CD4-positive, alpha-beta memory T cell (primary cell): ENCODE measurements at places on chromosomes 5 and 9. TPM values are rescaled to one million over a fixed set of nuclear protein-coding genes. Genes with fewer than 3 reads are reported as not detected.

GRCh38 chr9:80994892-80995291, 694.5 kb downstream of the TLE1 start:
- DNase-seq = no peak

CD14 gene
- 4.9 TPM for total RNA-seq

GRCh38 chr9:112115109-112115508, 60.0 kb downstream of the SUSD1 start:
- DNase-seq = no peak

- peak; percentile 60 for DNase-seq
These were observed 2.4 kb upstream of the VAV2 start for GRCh38 chr9:133994353-133995011.

DNA sequence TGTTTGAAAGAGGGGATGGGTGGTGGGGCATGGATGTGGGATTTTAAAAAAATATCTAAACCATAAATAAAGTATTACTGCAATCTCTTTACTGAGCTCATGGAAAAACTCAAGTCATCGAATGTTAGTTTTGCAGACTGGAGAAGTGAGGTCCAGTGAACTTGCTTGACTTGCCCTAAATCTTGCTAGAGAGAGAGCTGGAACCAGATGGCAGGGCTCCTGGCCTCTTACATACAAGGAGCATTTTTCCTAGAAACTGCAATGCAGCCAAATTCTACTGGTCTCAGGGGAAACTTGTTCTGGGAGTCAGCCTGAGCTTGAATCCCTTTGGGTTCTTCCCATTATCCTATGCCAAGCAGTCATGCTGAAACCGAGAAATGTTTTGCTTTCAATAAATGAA, 2.9 kb upstream of the TGFBI start:
- DNase-seq = no peak

DNA sequence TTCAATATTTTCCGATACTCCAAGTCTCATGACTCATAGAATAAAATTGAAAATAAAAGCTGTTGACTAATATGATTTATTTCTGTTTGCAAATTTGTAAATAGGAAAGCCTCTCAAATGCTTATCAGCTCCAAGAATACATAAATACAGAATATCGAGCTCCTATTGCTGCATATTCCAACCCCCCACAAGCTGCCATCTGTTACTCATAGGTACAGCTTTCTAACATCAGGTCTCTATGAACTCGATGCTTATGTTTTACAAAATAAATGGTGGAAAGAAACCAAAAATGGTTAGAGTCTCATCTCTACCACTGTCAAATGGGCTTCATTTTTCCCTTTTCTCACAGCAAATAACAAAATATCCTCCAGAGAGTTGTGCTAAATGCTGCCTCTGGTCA, 631.6 kb upstream of the CDH18 start:
- no peak for DNase-seq

DNA sequence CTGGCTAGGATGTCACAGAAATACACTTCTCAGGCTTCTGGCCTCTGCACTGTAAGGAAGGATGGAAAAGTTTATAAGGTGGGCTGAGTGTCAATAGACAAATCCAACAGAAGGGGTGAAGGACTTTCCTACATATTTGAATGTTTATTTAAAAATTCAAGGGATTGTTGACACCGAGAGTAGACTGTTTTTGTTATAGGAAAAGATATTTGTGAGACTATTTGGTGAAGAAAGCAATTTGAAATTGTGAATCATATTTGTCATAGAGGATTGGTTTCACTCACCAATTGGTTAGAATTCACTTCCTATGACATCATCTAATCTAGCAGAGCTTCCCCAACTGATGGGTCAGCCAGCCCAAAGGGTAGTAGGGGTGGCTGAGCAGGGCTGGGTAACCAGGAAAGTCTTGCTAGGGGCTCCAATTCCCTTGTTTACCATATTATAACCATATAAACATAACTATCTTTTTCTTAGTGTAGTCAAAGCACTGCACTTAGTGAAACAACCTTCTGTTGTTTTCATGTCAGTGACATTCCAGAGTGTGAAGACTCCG, 14.9 kb upstream of the MEGF10 start:
- no peak for DNase-seq

WDR38 gene
- not detected for total RNA-seq

DNA sequence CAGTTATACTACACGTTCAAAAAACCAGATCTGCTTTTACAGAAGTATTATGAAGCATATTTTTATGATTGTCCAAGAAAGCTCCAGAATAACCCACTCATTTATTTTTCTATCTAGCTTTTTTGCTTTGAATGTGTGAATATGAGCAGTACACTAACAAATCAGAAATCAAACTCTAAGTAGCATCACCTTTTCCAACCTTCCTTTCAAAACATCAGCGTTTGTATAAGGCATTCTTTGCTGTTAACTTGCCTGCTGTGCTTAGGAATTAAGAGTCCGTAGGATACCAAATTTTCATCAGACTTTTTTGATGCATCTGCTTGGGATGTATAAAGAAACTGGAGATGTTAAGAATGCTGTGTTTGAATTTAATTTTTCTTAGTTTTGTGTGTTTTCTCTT, 3.8 kb downstream of the TLE4 start:
- no peak for DNase-seq

- no peak for DNase-seq
These were observed 279.7 kb downstream of the NPR3 start for GRCh38 chr5:32990593-32991420.

- DNase-seq = no peak
These were observed 27.2 kb downstream of the C9orf152 start for GRCh38 chr9:110180511-110181434.

DNA sequence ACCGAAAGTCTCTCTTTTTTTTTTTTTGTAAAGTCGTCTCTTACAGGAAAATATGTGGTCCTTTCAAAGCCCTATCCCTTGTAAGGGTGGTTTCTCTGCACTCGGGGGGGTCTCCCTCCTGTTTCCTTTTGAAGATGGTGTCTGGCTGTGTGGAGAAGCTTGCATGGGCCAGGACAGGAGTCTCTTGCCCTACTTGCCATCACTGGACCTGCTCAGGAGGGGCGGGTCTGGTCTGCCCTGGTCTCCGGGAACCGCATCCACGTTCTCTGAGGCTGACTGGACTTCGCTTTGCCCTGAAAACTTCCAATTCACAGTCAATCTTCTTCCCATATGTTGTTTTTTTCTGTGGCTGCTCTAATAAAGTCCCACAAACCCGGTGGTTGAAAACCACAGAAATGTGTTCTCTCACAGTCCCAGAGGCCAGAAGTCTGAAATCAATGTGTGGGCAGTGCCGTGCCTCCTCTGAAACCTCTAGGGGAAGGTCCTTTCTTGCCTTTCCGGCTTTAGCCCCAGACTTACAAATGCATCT, 92.9 kb upstream of the IER5L start:
- no peak for DNase-seq

C5orf52 gene
- total RNA-seq = not detected

- peak; percentile 65 for DNase-seq
These were observed 16.6 kb upstream of the HEMGN start for GRCh38 chr9:97954550-97954989.
